HAP-1 (cell line): ENCODE measurements at places on chromosomes 5 and 9.

- no peak for DNase-seq
Measured at GRCh38 chr5:171152382-171152781, 156.7 kb upstream of the TLX3 start.

DNA sequence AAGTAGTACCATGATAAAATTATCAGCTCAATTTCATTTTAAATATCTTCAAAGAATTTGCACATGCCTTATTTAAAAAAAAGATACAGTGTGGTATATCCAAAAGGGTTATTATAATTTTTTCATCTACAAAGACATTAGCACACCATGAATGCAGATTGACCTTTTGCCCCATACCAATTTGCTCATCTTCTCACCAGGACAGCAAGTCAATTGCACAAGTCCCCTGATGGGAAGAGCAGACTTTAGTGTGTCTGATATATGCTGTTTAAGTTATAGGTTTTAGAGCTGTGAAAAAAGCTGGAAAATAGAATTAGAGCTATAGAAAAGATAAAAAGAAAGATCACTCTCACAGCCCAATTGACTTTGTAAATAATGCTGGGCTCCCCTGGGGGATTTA lies 325.8 kb upstream of the CDH6 start:
- no peak for DNase-seq

DNA sequence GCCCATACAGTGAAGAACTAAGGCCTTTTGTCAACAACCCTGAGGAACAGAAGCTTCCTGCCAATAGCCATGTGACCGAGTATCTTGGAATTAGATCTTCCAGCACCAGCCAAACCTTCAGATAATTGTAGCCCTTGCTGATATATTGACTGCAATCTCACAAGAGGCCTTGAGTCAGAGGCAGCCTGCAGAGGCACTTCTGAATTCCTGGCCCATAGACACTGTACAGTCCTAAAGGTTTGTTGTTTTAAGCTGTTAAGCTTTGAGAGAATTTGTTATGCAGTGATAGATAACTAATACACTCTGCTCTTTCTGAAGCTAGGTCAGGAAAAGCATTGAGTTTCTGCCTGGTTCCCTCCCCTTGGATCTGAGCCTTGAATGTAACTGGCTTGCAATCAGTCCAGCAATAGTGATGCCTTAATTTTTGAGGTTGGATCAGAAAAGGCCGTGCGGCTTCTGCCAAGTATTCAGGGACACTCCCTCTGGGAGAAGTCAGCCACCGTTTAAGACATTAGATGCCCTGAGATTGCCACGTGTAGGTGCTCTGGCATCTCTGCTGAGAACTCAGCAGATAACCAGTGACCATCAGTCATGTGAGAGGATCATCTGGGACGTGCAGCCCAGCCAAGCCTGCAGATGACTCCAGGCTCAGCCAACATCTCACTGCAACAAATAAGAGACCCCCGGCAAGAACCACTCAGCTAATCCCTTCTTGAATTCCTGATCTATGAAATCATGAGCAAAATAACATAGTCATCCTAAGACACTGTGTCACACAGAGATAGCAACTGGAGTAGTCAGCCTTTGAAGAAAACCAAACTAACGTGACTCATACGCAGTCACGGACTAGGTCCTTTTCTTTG lies 126.8 kb upstream of the STC2 start:
- no peak for DNase-seq

GRCh38 chr5:1844708-1845436 lies 37.9 kb downstream of the IRX4 start:
- no peak for DNase-seq

DNA sequence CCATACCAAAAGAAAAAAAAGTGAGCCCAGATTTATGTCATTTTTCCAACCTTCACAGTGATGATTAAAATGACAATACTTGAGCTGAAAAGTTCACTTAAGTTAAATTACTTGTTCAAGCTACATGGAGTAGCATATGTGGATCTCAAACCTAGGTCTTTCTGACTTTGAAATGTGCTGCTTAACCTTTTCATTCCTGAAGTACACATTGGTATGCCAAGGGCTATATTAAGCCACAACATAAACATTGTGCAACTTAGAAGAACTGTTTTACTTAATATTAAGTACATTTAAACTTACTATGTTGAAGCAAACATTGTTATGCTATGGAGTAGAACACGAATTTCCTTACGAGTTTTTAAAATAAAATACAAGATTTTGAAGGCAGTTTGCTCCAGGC lies 105.0 kb downstream of the GIN1 start:
- DNase-seq = no peak

DNA sequence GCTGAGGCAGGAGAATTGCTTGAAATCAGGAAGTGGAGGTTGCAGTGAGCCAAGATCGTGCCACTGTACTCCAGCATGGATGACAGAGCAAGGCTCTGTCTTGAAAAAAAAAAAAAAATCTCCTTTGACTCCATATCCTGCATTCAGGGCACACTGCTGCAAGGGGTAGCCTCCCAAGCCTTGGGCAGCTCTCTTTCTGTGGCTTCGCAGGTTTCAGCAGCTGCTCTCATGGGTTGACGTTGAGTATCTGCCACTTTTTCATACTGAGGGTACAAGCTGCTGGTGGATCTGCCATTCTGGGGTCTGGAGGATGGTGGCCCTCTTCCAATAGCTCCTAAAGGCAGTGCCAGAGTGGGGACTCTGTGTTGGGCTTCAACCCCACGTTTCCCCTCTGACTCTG lies 2198.1 kb upstream of the WWC1 start:
- no peak for DNase-seq

GRCh38 chr5:157734436-157734835 lies 3.2 kb downstream of the THG1L start:
- peak; percentile 26 for DNase-seq

- no peak for DNase-seq
Measured at GRCh38 chr9:125479846-125480615, 218.4 kb downstream of the GAPVD1 start.

GRCh38 chr5:168612996-168613395 lies 33.8 kb upstream of the PANK3 start:
- no peak for DNase-seq

DNA sequence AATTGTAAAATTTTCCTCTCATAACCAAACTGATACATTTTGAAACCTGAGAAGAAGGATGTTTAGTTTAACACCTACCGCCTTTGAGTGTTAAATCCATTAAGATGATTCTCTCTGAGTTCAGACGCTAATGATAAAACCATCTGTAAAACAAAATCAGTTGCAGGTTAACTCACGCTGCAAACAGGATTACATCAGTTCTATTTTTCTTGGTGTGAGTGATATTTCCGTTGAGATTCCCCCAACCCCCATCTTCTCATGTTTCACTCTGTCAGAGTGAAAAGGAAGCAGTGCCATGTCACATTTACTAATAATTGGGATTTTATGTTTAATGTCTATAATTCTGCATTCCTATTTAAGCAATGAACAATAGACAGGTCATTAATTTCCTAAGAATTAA lies 146.5 kb downstream of the FANCC start:
- no peak for DNase-seq

DNA sequence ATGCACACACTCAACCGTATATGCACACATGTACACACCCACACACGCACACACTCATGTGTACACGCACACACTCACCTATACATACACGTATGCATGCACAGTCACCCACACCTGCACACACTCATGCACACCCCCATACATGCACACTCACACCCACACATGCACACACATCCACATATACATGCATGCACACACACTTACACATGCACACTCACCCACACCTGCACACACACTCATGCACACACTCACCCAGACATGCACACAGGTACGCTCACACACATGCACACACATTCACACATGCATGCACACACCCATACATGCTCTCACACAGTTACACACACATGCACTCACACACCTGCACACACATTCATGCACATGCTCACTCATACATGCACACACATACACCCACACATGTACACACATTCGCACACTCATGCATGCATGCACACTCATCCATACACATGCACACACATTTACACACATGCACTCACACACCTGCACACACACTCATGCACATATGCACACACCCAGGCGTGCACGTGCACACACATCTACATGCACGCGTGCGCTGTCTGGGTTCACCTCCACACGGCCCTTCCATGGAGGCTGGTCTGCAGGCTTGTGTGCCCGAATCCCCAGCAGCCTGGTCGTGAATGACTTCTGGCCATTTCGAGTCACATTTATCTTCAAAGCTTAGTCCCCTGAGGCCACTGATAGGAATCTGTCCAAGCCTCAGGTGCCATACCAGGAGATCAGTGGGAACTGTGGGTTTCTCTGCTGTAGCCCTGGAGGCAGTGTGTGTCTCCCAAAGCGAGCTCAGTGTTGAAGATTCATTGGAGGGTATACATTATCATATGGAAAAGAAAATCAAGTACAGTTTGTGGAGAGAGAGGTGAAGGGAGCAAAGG lies 103.0 kb downstream of the COL5A1 start:
- DNase-seq = no peak

GRCh38 chr9:97558701-97559101 lies 57.2 kb downstream of the TMOD1 start:
- DNase-seq = no peak

- peak; percentile 9 for DNase-seq
Measured at GRCh38 chr9:68678430-68678829, 26.6 kb upstream of the PIP5K1B start.

- no peak for DNase-seq
Measured at GRCh38 chr9:86275962-86276361, 6.4 kb downstream of the ISCA1 start.

DNA sequence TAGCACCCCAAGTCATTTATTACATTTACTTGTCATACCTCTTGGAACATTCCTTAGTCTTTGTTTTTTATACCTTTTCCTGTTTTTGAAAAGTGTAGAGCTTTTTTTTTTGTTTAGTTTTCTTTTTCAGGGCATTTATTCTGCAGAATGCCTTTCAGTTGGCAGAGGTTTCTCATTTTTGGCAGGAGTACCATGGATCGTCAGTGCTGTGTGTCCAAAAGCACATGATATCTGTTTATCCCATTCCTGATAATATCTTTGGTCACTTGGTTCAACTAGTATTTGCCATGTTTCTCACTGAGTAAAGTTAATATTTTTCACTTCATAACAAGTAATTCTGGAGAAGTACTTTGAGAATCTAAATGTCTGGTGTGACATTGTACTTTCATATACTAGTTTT lies 10.7 kb downstream of the OGN start:
- no peak for DNase-seq

- DNase-seq = no peak
Measured at GRCh38 chr5:171599957-171600612, 180.6 kb downstream of the FGF18 start.
